ENCODE measurements at places on chromosomes 6 and 20.

- no peak for DNase-seq
Measured at GRCh38 chr6:31216208-31216898, 45.9 kb upstream of the POU5F1 start.

DNA sequence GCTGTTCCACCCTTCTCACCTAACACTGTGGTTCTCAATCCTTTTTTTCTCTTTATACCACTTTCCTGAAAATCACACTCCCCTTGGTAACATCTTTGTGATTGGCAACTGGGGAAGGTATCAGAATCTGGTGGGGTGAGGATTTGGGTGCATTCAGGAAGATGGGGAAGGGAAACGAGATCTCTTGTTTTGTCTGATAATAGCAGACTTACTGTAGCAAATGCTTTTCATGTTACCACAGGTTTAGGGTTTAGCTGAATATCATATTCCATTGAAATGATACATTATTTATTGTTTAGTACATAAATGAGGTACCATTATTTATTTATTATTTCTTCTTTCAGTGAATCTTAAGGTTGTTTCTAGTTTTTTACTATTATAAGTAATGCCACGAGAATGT, 100.8 kb downstream of the RTN4IP1 start:
- no peak for DNase-seq

GRCh38 chr20:63969838-63970713, at the start of gene ZNF512B:
ZNF512B (minus strand) TSS chr20:63969930; CDS start chr20:63967950, 1,980 bp downstream.
- DNase-seq = peak; percentile 59

- DNase-seq = peak; percentile 5
Measured at GRCh38 chr6:53795702-53796450, 1.1 kb downstream of the LRRC1 start.

- no peak for DNase-seq
Measured at GRCh38 chr20:47568019-47568418, 66.3 kb downstream of the NCOA3 start.

DNA sequence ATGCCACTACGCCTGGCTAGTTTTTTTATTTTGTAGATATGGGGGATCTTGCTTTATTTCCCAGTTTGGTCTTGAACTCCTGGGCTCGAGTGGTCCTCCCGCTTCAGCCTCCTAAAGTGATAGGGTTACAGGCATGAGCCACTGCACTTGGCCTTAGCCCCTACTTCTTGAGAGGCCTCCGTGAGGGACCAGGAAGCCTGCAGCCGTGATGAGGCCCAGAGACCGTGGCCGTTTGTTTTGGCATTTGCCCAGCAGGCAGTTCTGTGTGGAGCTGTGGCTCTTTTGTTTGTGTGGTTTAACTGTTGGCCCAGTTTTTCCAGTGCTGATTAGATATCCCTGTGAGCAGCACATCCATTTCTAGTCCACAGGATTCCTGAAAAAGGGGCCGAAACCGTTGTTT, 39.8 kb downstream of the SRSF3 start:
- no peak for DNase-seq

DNA sequence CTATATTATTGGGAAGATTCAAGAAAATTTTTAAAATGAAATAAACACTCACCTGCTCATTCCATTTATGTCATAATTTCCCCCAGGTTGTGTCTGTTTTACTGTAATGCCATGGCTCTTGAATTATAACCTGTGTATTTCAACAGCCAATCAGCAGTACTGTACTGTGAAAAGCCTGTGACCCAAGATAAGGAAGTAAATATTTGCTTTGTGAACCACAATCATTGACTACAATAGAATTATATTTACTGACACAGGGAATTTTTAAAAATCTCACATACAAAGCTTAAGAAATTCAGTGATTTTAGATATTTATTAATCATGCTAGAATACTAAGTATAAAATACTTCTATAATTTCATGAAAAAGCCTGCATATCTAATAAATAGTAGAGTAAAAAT, 6.0 kb downstream of the RGS17 start:
- no peak for DNase-seq

DNA sequence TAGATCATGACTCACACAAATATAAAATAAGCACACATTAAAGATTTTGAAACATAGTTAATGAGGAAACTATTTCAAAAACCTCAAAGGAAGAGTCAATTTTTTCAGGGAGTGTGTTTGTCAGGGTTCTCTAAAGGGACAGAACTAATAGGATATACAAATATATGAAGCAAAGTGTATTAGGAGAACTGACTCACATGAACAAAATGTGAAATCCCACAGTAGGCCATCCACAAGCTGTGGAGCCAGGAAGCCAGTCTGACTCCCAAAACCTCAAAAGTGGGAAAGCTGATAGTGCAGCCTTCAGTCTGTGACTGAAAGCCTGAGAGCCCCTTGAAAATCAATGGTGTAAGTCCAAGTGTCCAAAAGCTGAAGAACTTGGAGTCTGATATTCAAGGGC, 898.0 kb upstream of the EYS start:
- no peak for DNase-seq

DNA sequence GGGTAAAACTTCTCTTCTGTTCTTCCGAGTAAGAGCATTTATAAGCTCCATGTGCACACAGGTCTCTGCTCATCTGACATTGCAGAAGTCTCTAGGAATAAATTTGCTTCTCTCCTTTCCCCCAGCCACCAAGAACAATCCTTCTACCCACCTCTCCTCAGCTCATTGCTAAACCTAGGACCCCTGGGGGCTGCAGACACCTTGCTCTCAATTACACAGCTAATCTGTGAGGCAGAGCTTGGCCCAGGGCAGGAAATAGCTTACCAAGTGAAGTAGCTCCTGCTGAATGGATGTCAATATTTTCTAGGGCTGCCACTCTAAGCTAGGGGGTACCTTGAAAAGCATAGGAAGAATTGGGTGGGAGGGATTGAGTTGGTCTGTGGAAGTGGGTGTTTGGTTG, 44.0 kb downstream of the EIF2S2 start:
- DNase-seq = no peak

- no peak for DNase-seq
Measured at GRCh38 chr6:4294636-4295035, 159.3 kb upstream of the ECI2 start.

DNA sequence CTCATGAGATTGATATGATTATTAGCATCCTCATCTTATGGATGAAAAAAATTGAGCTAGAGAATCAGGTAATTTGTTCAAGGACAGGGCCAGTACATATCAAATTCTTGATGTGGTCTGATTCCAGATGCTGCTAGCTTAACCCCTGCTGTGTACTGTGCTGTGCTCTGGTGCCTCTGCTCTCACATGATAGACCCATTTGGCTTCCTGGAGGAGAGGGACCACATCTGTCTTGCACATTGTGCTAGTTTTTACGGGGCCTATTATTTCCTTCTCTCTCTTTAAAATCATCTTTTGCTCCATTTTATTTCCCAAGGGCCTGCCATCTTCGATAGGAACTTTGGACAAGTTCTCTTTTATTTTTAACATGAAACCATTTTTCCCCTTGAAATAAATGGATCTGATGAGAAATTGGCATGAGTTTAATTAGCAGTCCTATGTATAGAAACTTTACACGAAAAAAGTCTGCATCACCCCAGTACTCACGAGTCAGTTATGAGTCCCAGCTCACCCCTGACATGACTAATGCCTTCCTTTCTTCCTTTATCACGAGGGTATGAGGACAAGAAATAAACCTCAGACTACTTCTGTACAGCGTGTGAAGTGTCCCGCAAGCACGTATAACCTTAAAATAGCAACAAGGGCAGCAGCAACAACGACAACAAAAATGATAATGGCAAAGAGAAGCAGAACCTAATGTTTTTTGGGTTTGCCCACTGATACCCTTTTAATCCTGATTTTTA, 26.5 kb downstream of the CD109 start:
- no peak for DNase-seq

GRCh38 chr6:10557913-10558312, 36.8 kb downstream of the GCNT2 start:
- no peak for DNase-seq

GRCh38 chr6:149211046-149211571, 106.4 kb upstream of the TAB2 start:
- DNase-seq = no peak

Data from CD4-positive, CD25-positive, alpha-beta regulatory T cell (primary cell).